ENCODE measurements at places on chromosomes 16 and 17. TPM values are rescaled to one million over a fixed set of nuclear protein-coding genes. Genes with fewer than 3 reads are reported as not detected.

- no peak for DNase-seq
Measured at GRCh38 chr17:1639549-1640180, 5.9 kb downstream of the SCARF1 start.

GRCh38 chr16:88940862-88941817 is 35.9 kb downstream of the CBFA2T3 start:
- no peak for DNase-seq

DNA sequence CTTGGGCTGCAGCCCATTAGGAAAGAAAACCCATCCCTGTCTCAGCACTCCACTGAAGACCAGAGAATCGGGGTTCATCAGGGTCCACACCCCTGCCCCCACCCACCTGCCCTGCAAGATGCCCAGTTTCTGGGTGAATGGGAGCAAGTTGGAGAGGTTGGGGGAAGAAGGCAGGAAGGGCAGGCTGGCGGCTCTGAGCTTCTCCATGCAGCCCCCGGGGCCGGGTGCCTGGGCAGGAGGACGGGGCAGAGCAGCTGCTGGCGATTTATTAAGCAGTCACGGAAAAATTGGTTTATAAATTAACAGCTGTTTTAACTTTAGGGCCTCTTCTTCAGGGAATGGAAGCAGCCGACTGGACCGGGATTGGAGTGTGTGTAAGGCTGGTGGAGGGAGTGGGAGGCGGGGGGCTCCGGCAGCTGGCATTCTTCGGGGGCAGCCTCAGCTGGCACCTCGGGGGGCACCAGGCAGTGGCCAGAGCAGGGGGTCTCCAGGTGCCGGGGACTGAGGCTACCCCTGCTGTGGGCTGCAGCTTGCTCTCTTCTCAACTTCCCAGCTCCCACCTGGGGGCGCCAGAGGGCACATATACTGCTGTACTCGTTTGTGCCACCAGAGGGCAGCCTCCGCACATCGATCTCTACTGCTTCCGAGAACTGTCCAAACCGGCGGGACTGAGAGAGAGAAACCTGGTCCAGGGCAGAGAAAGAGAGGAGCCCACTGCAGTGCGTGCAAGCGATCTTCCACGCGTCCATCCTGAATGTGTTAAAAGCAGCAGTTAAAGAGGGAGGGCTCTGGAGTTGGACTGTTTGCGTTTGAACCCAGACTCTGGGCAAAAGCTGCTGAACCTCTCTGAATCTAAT is 5.0 kb upstream of the PPP1R1B start:
- DNase-seq, result peak; percentile 79

DNA sequence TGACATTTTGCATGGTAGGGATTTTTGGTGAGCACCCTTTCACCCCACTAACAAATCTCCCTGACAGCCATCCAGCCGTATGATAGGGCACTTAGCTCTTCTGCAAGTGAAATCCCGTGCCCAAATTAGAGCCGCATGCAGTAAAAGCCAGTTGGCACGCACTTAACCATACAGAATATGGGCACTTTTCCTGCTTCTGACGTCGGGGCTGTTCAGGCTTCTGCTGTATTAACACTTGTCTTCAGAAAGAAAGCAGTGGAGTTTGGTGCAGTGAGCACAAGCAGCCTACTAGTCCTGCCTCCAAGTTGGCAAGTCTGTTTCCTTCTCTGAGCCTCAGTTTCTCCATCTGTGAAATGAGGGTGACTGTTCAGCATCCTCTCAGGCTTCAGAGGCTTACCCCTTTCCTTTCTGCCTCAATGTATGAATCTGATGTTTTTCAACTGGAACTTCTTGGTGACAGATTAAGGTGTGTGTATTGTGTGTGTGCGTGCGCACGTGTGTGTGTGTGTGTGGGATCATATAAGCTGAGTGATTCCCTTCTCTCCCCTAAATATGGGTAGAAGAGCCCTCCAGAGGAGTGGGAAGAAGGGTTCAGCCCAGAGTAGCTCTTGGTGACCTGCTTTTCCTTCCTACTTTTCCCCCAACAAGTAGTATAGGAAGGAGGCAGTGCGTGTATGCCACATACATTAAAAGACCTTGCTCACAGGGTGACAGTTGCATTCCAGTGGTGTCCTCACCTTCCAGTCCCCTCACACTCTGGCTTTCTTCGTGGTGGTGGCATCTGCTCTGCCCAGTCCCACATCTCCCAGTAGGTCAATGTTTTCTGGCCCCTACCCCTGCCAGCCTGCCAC is 19.0 kb downstream of the IGF2BP1 start:
- DNase-seq, result no peak

- no peak for DNase-seq
Measured at GRCh38 chr17:58757162-58757613, 1.5 kb downstream of the PPM1E start.

GRCh38 chr17:28675980-28676379 is 14.0 kb downstream of the SUPT6H start:
- DNase-seq, result no peak

DNA sequence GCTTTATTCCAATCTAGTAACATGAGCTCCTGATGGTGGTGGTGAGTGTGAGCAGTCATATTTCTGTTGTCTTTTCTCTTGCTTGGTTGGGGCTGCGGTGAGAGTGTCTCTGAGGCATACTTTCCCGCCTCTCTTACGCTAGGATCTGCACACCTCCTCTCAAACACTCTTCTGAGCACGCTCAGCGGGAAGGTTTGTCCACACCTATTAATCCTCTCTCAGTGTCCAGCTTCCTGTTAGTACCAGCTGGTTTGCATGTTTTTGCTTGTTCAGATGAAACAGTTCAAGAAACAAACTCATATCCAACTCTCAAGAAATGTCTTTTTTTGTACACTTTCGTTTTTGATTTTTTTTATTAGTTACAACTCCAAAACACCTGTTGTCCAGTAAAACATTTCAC is 89.5 kb downstream of the CCDC182 start:
- no peak for DNase-seq

DNA sequence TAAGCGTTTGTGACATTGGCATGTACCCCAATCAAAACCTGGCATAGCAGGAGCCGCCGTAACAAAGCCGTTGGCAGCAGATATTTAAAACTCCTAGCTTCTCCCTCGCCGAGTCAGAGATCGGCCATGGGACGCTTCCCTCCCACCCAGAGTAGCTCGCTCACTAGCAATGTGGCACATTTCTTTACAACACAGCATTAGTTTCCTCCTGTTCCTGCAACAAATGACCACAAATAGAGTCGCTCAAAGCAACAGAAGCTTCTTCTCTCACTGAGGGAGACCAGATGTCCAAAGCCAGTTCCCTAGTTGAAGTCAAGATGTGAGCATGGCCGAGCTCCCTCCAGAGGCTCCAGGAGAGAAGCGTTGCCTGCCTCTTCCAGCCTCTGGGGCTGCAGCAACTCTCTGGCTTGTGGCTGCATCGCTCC is 106.7 kb downstream of the RBFOX3 start:
- DNase-seq, result no peak

DNA sequence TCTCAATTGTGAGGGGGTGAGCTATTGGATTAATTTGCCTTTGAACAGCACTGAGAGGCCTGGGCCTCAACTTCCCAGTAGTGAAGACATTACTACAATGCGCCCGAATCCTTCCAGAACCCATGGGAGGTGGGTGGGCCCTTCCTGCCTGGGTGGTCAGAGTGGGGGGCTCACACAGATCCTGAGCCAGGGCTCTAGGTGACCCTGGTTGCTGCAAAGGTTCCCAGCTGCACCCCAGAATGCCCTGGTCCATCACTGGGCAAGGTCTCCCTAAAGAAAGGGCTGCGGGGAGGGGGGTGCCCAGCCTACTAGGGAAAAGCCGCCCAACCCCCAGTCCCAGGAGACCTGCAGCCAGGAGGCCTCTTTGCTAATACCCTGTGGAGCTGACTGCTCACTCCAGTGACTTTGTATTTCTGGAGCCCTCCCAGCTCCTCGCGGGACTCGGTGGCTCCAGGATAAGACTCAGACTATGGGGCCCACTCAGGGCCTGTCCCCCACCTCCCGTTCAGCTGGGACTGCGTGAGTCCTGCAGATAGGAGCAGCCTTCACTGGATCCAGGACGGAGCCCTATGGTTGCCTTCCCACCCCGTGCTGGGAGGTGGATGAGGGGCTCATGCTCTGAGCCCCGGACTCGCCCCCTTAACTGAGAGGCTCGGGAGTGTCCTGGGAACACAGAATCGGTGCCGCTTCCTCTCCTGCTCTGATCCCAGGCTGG is 40.2 kb downstream of the SLC7A5 start:
- no peak for DNase-seq

GRCh38 chr17:8412089-8412488 is 14.5 kb upstream of the RNF222 start:
- no peak for DNase-seq

DNA sequence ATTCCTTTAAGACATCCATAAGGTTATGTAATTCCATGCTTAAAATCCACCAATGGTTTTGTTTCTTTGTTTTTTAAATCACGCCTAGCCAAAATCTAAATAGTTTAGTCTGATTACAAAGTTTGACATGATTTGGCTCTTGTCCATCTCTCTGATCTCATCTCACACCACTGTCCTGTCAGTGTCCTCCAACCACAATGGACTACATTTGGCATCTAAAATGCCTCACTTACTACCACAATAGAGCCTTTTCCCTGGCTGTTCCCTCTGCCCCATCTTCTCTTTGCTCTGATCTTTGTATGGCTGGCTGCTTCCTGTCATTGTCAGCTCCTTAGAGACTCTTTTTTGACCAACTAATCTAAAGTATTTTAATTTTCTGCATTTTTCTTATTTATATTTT is 157.2 kb downstream of the MYO1D start:
- no peak for DNase-seq

- DNase-seq, result no peak
Measured at GRCh38 chr17:80546267-80546666, 1.6 kb downstream of the RPTOR start.

GRCh38 chr16:50169555-50170096 is 16.5 kb downstream of the TENT4B start:
- DNase-seq, result no peak

GRCh38 chr17:74369665-74370490 is 2.6 kb downstream of the GPR142 start:
- no peak for DNase-seq

GRCh38 chr16:29820271-29820701 is at the start of gene MVP:
TSS of gene MVP (plus strand) at chr16:29820462. CDS start at chr16:29830550, 10,088 bp downstream.
- peak; percentile 75 for DNase-seq

- no peak for DNase-seq
Measured at GRCh38 chr16:67986949-67987348, 6.7 kb upstream of the DPEP3 start.

DNA sequence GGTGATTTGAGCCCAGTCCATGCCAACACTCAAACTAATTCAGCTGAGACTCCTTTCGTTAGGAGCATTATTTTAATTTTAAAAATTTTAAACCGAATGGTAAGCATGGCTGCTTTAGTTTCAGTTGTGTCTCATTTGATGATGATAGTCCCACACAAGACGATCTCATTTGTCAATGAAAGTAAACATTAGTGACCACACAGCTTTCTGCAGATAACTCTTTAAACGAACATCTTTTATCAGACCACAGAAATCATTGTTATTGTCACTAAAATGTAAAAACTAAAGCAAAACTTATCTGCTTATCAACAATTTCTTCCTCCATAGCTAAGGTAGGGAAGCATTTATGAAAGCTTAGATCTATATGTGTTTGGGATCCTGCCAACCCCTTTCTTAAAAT is 382.2 kb downstream of the ZFHX3 start:
- DNase-seq, result no peak

GRCh38 chr16:85610059-85610445 is 3.1 kb upstream of the GSE1 start:
- no peak for DNase-seq

GRCh38 chr17:56629531-56630075 is 36.1 kb downstream of the NOG start:
- peak; percentile 3 for DNase-seq

DNA sequence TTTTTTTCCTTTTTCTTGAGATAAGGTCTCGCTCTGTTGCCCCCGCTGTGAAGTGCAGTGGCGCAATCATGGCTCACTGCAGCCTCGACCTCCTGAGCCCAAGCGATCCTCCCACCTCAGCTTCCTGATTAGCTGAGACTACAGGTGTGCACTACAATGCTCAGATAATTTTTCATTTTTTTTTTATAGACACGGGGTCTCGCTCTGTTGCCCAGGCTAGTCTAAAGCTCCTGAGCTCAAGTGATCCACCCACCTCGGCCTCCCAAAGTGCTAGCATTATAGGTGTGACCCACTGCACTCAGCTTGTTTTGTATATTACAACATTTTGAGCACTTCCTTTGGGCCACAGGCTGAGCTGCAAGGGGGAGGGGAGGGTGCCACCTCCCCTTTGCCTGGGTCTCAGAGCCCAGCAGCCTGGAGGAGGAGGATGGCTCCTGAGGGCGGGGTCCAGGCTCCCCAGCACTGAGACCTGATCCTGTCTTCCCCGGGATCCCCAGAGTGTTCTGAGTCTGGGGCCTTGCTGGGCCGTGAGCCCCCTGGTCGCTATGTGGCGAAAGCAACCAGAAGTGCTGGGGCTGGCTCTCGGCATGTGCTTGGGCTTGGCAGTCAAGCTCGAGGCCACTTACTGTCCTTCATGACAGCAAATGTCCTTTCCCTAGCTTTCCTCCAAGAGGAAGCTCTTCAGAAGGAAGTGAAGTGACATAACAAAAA is 8.1 kb downstream of the DEF8 start:
- no peak for DNase-seq

DNA sequence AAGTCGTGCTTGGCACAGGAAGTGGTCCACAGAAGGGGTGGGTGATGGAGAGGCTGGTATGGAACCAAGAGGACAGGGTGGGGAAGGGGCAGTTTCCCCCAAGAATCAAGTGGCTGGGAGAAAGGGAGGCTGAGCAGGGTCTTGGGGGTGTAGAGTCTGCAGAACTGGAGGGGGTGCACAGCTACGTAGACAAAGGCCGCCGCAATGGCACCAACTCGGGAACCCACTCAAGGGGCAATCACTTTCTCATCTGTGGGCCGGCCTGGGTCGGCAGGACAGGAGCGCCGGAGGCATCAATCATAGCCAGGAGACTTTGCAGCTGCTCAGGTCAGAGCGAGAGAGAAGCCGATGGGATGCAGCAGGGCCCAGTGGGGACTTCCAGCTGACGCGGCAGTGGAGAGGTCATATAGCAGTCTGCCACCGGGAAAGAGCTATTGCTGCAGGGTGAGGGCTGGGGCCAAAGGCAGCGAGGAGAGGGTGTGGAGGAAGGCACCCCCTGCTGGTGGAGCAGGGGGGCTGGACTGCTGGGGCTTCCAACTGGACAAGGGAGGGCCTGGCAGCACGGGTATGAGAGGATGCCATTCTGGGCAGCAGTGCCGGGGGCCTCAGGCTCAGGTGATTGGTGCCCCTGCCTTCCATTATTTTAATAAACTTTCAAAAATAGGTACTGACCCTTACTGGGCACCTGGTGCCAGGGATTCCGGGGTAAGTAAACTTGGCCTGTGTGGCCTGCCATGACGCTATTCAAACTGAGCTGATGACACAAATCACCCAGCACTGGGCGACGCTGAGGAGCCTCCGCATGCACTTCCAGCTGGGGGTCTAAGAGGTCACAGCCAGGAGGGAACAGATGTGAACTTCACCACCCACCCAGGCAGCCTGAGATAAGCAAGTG is 52.5 kb upstream of the MTSS2 start:
- DNase-seq, result peak; percentile 48

- DNase-seq, result peak; percentile 99
Measured at GRCh38 chr17:835263-835662, 53.1 kb downstream of the MRM3 start.

SULT1A2 gene
- total RNA-seq, result not detected

KCNJ18 gene
- not detected for total RNA-seq

NPIPA5 gene
- total RNA-seq, result 0.54 TPM

CXCL16 gene
- total RNA-seq, result 2.6 TPM

MARVELD3 gene
- not detected for total RNA-seq

CCDC102A gene
- total RNA-seq, result 9.9 TPM

PPP1R1B gene
- 4.1 TPM for total RNA-seq

APOBR gene
- not detected for total RNA-seq

CDH1 gene
- total RNA-seq, result not detected

MPO gene
- total RNA-seq, result 0.09 TPM

CTRB1 gene
- not detected for total RNA-seq

ACAP1 gene
- total RNA-seq, result not detected

ANKRD40CL gene
- not detected for total RNA-seq

GUCY2D gene
- total RNA-seq, result not detected

UMOD gene
- total RNA-seq, result not detected

BCAR1 gene
- total RNA-seq, result 26.9 TPM

Data from fibroblast of the aortic adventitia (primary cell).